HFF-Myc (cell line): ENCODE measurements at places on chromosomes 7 and 10.
A peak's percentile ranks its signal among the peaks of the same experiment; 100 is the strongest.

DNA sequence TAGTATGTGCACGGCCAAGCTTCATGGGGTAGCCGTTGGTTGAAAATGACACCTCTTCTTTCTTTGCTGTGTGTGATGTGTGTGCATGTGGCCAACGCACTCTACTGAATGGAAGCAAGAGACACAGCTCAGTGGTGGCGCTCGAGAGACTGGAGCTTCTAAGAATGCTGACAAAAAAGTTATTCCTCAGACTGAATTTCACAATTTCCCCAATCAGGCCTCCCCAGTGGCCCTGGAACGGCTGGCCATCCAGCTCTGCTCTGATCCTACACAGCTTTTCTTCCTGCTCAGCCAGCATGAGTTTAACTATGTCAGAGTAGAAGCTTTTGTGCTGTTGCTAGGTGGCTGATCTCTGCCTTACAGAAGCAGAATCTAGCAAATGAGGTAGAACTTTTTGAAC is 186.7 kb upstream of the PLXDC2 start:
- DNase-seq = no peak

DNA sequence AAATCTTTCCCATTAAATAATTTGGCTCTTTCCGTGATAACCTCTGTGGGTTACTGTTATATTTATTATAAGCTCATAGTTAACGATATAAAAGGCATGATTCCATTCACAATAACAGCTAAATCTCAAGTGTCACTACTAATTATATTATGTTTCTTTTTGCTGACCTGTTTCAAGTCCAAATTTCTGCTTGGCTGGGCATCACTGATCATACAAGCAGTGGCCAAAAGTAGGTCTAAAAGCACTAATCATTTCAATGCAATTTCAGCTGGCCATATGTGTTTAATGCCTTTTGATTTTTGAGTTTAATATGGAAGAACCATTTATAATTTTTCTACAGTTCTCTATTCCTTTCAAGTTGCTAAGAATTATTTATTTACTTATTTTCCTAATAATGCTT is 110.7 kb downstream of the SEMA3A start:
- DNase-seq = no peak

DNA sequence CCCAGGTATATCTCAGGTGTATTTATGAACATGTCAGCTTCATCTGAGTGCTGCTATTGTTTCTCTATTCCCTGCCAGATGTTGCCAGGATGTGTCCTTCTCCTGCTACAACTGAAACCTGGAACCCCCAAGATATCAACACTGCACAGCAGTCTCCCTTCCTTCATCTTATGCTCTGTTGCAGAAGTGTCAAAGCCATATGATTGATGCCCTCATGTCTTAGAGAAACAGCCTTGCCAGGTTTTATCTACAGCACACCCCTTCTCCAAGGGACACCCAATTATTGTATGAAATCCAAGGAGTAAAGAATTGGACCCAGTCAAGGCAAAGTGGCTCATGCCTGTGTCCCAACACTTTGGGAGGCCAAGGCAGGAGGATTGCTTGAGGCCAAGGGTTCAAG is 60.5 kb upstream of the GHITM start:
- no peak for DNase-seq

DNA sequence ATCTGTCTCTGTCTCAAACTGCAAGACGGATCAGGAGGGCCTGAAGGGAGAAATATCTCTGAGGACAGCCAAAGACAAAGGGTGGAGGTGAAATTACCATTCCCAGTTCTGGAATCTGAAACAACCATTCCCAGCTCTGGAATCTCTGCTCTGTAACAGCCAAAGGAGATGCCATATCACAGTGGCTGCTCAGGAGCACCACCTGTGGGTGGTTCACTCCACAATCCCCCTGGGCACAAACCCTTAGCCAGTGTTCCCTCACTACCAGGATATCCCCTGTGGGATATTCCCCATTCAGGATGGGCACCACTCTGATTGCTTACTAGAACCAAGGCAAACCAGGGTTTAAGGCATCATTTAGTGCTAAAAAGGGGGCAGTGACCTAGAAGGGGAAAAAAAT is 199.0 kb downstream of the HTR7 start:
- DNase-seq = no peak

- DNase-seq = no peak
These were observed 207.0 kb downstream of the ANK3 start for GRCh38 chr10:60182691-60183090.

- DNase-seq = no peak
These were observed 30.9 kb downstream of the NACAD start for GRCh38 chr7:45057878-45058277.

DNA sequence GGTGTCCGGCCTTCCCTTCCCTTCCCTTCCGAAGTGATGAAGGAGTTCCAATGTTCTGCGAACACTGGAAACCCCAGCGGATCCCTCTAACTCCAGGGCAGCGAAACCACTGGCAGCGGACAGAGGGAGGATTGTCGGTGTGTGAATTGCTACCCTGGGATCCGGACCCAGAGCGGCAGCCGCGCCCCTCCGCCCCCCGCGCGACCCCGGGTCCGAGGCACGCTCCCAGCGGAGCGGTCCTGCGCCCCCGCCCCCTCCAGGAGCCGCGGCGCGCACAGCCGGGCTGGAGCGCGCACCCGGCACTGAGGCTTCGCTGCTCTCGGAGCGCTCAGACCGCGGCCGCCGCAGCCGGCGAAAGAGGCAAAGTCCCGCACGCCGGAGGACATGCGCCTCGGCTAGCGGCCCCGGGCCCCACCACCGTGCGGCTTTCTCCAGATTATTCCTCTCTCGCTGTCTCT is at the start of gene PTPRZ1:
Gene PTPRZ1, plus strand, starts transcription at position 331 of the 458 bp plus-strand sequence. CDS start 339 bp downstream, outside the sequence.
- no peak for DNase-seq

GRCh38 chr7:105307163-105307672 is 81.5 kb downstream of the SRPK2 start:
- DNase-seq = no peak

GRCh38 chr7:140901941-140902302 is 22.8 kb downstream of the BRAF start:
- no peak for DNase-seq

DNA sequence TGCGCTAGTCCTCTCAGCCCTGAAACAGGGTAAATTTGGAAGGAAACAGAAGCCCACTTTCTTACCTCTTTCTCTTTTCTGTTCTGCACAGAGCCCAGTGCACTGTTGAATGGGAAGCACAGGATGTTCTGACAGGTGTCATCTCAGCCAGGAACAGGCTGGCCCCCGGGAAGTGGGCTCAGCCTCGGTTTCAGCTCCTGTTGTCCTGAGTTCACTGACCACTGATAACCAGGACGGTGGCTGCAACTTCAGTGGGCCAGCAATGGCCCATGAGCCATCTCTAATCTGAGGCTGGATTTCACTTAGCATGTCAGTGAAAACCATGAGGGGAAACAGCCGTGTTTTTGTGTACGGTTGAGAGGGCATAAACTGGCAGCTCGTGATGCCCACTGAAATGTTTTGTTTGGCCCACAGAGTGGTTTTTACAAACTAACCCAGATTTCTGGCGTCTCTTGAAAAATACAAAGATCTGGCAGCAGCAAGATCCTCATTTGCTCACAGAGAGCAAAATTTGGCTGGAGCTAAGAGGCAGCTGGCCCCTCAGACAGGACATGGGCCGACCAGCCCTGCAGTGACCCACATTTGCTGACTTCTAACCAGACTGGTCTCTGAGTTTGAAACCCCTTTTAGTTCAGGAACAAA is 455.9 kb downstream of the PAXIP1 start:
- no peak for DNase-seq

- no peak for DNase-seq
These were observed 26.7 kb downstream of the YWHAG start for GRCh38 chr7:76332078-76332477.

DNA sequence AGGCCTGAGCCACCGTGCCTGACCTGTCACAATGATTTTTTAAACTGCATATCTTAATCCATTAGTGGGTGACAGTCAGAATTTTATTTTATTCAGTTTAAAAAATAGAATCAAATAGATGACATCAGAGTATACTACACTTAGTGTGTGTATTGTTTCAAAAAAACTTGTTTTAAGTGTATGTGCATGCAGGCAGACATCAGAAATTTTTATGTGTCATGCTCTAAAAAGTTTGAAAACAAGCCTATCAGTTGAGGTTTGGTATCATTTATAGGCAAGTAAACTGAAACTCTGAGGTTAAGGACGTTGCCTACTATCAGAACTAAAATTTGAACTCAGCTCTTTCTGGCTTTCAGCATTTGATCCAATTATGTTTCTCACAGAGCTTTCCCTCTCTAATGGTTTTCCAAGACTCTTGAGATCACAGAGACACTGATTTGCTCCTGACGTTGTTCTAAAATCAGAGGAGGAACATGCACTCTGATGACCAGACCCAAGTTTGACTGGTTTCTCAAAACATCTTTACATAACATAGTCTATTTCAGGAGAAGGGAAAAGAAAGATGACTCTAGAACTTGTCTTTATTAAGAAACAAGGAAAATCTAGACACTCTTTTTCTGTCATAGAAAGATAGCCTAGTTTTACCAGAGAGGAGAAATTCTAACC is 188.6 kb downstream of the AUTS2 start:
- no peak for DNase-seq

GRCh38 chr10:73218431-73219191 is 28.4 kb downstream of the DNAJC9 start:
- DNase-seq = peak; percentile 9

DNA sequence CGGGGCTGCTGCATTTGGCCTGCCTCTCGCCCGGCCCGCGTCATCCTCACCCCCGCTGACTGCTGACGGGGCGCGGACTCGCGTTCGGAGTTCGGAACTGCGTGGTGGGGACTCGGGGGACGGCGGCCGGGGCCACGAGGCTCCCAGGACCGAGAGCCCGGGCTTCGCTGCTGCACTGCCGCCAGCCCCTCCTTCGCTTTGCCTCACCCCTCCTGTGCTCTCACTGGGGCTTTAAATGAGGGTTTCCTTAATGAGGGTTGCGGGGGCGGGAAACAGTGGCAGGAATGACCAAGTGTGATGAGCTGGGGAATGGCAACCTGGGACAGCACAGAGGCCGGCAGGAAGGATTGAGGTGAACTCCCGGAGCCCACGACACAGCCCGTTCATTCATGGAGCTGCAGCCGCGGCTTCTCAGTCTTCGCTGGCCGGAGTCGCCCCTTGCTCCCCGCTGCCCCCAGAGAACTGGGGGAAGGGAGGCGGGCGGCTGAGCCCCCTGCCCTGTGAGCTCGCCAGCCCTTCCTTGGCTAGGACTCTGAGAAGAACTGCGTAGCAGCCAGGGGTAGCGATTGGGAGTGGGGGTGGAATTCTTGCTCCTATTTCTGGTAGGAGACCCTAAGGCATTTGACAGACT is 1.5 kb upstream of the LRRC4 start:
- DNase-seq = no peak

GRCh38 chr7:69318794-69319193 is 279.5 kb upstream of the AUTS2 start:
- no peak for DNase-seq

- DNase-seq = no peak
These were observed 53.4 kb downstream of the NRCAM start for GRCh38 chr7:108402865-108403264.

DNA sequence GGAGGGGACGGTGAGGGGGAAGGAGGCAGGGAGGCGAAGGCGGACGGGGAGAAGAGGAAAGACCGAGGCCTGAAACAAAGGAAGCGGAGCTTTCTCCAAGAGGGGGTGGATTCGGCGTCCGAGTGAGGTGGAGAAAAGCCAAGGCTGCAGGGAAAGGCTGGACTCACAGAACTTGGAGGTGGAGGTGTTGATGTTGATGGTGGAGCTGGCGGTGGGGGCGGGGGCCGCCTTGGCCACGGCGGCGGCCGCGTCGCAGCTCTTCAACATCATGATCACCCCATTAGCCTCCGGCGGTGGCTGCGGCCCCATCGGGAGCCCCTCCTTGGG is 578 bp downstream of the CACUL1 start:
- no peak for DNase-seq

- no peak for DNase-seq
These were observed 127.3 kb upstream of the LYZL2 start for GRCh38 chr10:30756896-30757295.

DNA sequence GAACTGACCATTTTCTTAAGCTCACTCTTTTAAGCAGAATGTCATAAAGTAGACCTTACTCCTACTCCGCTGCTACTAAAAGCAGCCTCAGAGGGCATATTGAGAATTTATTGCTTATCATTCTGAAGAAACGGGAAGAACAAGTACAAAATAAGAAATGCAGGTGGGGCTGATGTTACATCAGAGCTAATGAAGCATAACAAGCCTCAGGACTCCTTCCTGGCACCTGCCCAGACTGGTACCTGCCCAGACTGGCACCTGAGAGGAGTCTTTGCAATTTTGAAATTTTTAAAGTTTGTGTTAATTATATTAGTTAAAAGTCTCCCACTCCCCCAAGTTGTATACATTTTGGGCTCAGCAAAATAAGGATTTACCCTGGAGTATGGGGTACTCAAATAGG is 162.4 kb downstream of the SEMA3E start:
- DNase-seq = no peak

GRCh38 chr10:102627736-102628293 is 16.5 kb upstream of the TRIM8 start:
- no peak for DNase-seq

DNA sequence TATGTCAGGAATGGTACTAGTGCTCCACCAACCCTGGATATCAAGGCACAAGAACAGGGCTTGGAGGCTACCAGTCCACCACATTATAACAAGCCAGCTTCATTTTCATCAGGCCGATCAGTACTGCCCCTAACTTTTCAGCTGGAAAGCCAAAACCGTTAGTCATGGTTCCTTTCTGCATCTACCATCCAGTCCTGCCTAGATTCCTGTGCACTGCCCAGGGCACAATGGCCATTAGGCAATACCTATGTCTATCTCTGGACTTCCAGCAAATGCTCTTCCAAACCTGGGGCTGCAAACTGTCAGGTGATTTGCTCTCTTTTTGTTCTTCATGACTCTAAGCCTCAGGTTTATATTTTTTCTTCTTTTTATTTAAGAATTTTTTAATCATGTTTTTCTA is 937.7 kb downstream of the SORCS1 start:
- DNase-seq = no peak

GRCh38 chr7:94656925-94657731 is 1.2 kb upstream of the SGCE start:
- DNase-seq = no peak

- DNase-seq = no peak
These were observed 30.6 kb downstream of the JMJD1C start for GRCh38 chr10:63434866-63435854.

DNA sequence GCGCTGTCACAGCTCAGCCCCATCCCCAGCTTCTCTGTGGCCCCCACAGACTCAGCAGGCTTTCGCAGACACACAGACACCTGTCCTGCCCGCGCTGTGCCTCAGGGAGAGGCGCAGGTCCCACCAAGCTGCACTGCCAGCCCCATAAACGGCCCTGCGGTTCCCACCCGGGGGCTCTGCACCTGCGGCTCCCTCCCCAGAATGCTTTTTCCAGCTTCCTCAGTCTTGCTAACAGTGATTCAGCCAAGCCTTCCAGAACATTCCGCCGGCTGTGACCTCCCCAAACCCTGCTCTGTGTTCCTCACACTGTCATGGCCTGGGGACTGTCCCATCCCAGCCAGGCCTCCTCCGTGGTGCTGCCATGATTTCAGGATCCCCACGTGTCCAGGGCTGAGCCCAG is 27.8 kb upstream of the TNRC18 start:
- no peak for DNase-seq
